ENCODE measurements at places on chromosomes 2 and 18. TPM values are rescaled to one million over a fixed set of nuclear protein-coding genes. Genes with fewer than 3 reads are reported as not detected.

DNA sequence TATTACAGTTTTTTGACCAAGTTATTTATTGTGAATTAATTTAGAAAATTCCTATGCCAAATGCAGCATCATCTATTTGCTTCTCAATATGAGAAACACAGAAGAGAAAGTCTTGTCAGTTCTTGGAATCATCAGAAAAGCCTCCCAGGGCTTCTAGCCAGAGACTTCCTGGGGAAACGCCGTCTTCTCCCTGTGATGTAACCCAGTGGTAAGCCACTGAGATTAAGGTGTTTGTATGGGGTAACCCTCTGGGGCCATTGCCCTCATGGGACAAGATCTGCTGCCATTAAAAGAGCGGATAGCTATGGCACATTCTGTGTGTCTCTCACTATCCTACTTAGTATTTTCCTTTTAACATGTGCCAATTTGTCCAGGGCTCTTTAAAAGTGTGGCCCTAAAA, 28.0 kb downstream of the ANKRD29 start:
- H3K27me3 ChIP-seq: no peaks in the 10 kb centered on the region
- H3K4me1 ChIP-seq: no peaks in the 10 kb centered on the region
- no peaks in the 10 kb centered on the region for H3K36me3 ChIP-seq
- no peak overlapping the region for H3K4me3 ChIP-seq
- no peak for DNase-seq

DNA sequence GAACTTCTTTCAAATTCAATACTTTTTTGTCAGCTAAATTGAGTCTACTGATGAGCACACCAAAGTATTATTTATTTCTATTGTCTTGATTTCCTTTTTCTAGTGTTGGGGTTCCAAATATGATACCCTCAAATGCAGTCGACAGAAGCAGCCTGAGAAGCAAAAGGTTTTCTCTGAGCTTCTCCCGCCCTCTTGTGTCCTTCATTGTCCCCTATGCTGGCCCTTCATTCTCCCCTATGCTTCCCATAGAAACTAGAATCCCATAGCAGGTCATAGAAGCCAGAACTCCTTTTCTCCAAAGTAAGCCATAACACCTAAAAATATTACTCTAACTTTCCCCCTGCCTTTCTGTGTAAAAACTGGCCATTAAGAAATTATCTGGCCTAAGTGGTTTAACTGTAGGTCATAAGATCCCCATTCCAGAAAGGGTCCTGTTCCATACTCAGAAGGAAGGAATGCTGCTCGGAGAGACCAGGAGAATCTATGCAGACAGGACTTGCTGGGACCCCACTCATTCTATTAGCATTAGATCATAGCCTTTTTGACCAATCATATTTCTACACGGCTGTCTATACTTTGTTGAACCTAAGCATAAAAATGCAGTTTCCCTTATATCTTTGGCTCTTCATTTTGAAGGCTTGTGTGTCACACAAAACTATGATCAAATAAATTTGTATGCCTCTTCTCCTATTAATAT, 764.6 kb upstream of the PKDCC start:
- H3K36me3 ChIP-seq: no peaks in the 10 kb centered on the region
- H3K27me3 ChIP-seq: no peaks in the 10 kb centered on the region
- H3K4me1 ChIP-seq: no peaks in the 10 kb centered on the region
- H3K4me3 ChIP-seq: no peak overlapping the region
- no peak for DNase-seq

DNA sequence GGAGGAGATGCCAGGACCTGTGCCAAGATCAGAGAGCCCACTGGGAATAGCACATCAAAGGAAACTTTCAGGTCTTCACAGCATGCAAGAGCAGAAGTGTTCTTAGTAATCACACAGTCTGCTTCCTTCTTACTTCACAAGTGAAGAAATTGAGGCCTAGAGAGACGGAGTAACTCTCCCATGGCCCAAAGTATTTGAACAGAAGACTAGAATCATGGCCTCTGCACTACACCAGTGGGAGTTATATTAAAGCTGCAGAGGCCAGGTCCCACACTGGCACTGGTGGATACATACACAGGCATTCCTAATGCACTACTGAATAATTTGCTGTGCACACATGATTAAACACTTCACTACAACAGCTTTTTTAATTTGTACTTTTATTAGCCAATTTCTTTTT, 107.6 kb upstream of the RMP24 start:
- no peak overlapping the region for H3K4me3 ChIP-seq
- H3K36me3 ChIP-seq: no peaks in the 10 kb centered on the region
- no peak overlapping the region for H3K27ac ChIP-seq
- no peak for DNase-seq
- no peaks in the 10 kb centered on the region for H3K27me3 ChIP-seq
- no peaks in the 10 kb centered on the region for H3K4me1 ChIP-seq

- DNase-seq: no peak
- H3K27ac ChIP-seq: no peak overlapping the region
- H3K4me1 ChIP-seq: no peaks in the 10 kb centered on the region
- H3K4me3 ChIP-seq: no peak overlapping the region
- H3K36me3 ChIP-seq: no peaks in the 10 kb centered on the region
These were observed 22.7 kb downstream of the KCNF1 start for GRCh38 chr2:10934308-10934978.

- H3K4me1 ChIP-seq: no peaks in the 10 kb centered on the region
- no peak for DNase-seq
- no peak overlapping the region for H3K4me3 ChIP-seq
- no peaks in the 10 kb centered on the region for H3K27me3 ChIP-seq
- H3K36me3 ChIP-seq: no peaks in the 10 kb centered on the region
These were observed 126.0 kb upstream of the ACVR2A start for GRCh38 chr2:147718831-147719230.

DNA sequence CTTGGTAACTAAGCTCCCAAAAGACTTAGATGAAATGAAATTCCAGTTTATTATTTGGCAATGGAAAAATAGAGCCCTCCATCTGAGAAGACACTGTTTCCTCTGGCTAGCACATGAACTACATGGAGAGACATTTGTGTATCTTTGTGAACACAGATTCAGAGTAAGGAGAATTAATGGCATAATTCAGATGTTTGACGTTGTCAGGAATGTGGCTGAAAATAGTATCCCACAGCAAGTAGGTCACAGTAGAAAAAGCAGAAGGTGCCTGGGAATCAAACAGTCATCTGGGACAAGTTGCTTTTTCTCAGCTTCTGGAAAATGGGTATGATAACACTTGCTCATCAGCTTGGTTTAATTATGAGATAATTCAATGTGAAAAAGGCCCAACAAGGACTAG, 288.6 kb downstream of the PTPRM start:
- no peaks in the 10 kb centered on the region for H3K4me1 ChIP-seq
- no peak overlapping the region for H3K4me3 ChIP-seq
- DNase-seq: no peak
- H3K27ac ChIP-seq: no peak overlapping the region

DNA sequence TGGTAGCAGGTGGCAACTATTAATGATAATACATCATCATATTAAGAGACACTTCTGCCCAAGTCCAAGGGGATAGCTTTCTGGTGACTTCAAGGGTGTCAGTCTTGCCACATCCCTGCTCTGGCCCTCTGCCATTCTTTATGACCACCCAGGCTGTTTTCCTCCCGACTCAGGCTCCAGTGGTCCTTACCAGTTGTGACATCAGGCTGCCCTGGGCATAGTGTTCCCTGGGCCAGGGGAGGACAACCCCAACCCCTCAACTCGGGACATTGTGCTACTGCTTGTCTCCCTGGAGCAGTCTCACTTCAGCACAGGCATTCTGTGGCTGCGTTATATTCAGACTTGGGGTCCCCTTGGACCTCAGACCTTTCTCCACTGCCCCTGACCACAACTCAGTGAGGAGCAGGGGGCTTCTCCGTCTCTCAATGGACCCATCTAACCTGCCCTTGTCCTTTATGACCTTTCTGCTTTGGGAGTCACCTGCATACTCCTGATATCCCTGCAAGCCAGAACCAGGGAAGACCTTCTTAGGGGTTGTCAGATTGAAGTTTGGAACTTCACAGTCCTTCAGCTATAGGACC, 12.8 kb downstream of the DNAJB2 start:
- peaks cover 16% of the 10 kb centered on the region for H3K27me3 ChIP-seq
- H3K4me1 ChIP-seq: peaks cover 10% of the 10 kb centered on the region
- no peak overlapping the region for H3K27ac ChIP-seq
- no peak for DNase-seq
- H3K4me3 ChIP-seq: no peak overlapping the region
- H3K36me3 ChIP-seq: no peaks in the 10 kb centered on the region

NABP1 gene
- polyA plus RNA-seq: 13.3 TPM

HOXD8 gene
- polyA plus RNA-seq: not detected

IL36RN gene
- polyA plus RNA-seq: not detected

UGT1A5 gene
- not detected for polyA plus RNA-seq
